Activated CD4-positive, alpha-beta T cell treated with anti-CD3 and anti-CD28 coated beads for 24 hours (primary cell): ENCODE measurements at places on chromosomes 1 and 21.
A peak's percentile ranks its signal among the peaks of the same experiment; 100 is the strongest.

- no peak for DNase-seq
These were observed 1016.1 kb downstream of the KCNT2 start for GRCh38 chr1:195591917-195592672.

DNA sequence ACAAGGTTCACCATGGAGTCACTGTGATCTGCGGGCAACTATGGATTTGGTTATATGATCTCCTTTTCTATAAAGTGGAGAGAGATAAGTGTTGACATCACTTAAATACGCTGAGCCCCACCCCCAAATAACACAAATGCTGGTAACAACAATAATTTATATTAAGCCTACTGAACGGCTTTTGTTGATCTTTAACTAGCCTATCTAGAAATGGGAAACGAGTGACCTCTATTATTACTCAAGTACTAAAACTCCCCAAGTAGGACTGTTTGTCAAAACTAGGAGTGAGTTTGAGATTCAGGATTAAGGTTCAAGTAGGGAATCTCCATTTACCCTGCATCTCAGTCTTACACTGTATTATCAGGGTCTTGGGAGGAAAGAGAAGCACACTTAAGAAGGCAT lies 52.2 kb downstream of the MAP3K7CL start:
- DNase-seq: no peak

- DNase-seq: no peak
These were observed 111.6 kb downstream of the RIPK4 start for GRCh38 chr21:41655259-41655658.

- no peak for DNase-seq
These were observed 82.2 kb downstream of the RIPK4 start for GRCh38 chr21:41684381-41685245.

GRCh38 chr1:46477153-46477929 lies 12.3 kb upstream of the DMBX1 start:
- peak; percentile 69 for DNase-seq

DNA sequence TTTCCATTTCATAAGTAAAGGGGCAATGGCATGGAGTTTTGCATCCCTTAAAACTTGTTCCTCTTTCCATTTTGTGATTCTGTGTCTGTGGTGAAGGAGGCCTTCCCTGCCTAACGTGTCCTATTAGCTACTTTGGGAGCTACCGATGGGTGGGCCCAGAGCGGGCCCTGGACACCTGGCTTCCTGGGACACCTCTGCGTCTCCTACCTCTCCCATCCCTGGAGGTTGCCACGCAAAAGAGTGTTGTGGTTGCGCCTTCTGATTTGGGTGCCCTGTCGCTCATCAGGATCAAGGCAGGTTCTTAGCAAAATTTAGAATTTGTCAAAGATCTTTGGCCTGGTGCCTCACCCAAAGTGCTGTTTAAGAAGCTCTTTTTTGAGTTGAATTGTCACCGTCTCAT lies 116.4 kb upstream of the CACNA1E start:
- no peak for DNase-seq

- no peak for DNase-seq
These were observed 64.9 kb downstream of the KIFAP3 start for GRCh38 chr1:170009551-170009950.

- DNase-seq: no peak
These were observed 332.1 kb downstream of the PTPRC start for GRCh38 chr1:198970916-198971315.

DNA sequence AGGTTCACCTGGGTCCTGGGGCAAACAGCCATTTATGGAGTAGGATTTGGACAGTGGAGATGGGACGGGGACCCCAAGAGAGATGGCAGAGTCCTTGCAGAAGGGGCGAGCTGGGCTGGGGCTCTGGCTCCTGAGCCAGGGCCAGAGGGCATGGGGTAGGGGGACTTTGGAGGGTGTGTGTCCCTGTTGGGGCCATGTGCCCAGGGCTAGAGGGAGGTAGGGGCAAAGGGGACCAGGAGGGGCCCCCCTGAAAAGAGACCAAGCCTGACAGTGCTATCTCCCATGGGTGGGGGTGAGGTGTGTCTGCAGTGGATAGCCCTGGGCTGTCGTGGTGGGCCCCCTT lies 92.3 kb downstream of the TRIM11 start:
- no peak for DNase-seq
